Body of pancreas (tissue), 4 donors: ENCODE measurements at places on chromosomes 1 and 21.

- no peak for DNase-seq
Observed at GRCh38 chr1:28428990-28429520, 59.5 kb downstream of the PHACTR4 start.

DNA sequence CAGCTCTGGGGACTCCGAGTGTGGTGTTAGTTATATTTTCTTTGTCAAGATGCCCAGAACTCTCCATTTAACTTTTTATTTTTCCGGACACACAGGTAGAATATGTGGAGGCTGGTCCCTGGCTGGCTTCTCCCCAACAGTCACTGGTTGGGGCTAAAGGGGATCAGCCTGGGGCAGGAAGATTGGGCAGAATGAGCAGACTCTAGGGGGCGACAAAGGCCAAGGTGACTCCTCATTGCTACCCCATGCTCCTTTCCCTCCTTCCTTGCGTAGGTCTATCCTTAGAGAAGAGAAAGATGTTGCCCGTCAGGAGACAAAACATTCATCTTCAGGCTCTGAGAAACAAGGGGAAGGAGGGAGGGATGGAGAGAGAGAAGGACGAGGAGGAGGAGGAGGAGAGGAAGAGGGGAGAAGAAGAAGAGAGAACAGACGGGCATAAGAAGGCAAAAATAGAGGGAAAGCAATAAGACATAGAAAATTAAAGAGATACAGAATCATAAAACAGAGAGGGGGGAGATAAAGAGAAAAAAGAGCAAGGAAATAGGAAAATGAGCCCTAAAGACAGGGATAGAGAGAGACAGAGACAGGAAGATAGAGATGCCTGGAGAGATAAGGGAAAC is 89.9 kb downstream of the FOXD2 start:
- DNase-seq = peak; percentile 65

DNA sequence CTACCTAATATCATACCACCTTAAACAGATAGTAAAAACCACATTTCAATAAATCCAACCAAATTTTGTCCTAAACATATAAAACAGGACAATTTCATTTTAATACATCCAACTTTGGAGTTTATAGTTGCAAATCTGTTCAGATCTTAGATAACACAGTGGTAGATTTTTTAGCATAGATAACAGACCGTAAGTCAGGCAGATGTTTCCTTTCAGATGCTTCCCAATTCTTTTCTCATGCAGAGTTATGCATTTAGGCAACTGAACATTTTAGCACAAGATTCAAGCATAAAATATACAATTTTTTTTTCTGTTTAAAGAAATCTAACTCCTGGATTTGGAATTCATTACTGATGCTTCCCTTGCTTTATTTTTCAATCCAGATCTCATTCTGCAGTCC is 156.5 kb upstream of the ZNHIT6 start:
- no peak for DNase-seq

- DNase-seq = no peak
Observed at GRCh38 chr1:79005945-79006344, 585 bp downstream of the ADGRL4 start.

DNA sequence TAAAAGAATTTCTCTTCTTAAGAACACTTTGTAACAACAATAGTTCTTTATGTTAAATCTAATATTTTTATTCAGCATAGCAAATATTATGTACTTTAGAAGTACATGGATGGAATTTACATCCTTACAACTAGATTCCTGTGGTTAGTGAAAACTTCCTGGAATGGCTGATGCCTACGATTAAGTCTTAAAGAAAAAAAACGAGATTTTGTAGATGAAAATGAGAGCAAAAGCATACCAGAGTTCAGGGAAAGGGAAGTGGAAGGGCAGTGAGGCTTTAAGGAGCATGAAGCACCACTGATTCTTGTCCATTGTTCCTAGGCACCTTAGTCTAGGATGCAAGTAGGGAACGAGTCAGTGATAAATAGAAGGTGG is 26.7 kb downstream of the CFH start:
- DNase-seq = no peak

- no peak for DNase-seq
Observed at GRCh38 chr1:248779350-248779749, 23.8 kb upstream of the LYPD8 start.

GRCh38 chr1:9289711-9290485 is 2.8 kb upstream of the SPSB1 start:
- DNase-seq = peak; percentile 61

GRCh38 chr1:96362623-96363022 is 359.0 kb upstream of the PTBP2 start:
- no peak for DNase-seq

- DNase-seq = no peak
Observed at GRCh38 chr1:43251024-43251423, 18.8 kb upstream of the TMEM125 start.

DNA sequence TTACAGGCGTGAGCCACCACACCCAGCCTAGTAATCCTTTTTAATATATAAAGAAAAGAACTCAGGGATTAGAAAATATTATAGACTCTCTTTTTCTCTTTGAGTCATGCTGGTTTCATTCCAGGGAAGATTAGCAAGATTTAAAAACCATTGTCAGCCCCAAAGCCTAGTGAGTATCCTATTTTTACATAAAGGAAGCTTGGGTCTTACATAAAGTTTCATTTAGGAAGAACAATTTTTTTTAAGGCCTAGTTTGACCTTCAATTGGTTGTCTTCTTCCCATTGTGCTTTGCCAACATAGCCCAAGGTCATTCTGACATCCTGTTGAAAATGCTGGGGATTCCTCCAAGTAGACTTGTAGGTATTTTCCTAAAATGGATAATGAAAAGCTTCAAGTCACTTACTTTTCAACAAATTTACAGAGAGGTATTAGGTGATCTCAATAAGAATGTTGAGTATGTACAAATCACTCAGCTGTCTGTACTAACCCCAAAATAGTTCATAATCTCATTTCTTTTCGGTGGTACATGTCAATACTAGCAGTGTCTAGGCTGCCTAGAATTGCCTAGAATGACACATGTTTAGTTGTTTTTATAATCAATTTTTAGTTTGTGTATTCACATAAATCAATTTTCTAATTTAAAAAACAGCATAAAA is 4.3 kb upstream of the KIF14 start:
- no peak for DNase-seq

- DNase-seq = no peak
Observed at GRCh38 chr1:9250411-9251381, 16.1 kb downstream of the H6PD start.

GRCh38 chr21:31879241-31879650 is 6.4 kb downstream of the HUNK start:
- DNase-seq = peak; percentile 60

GRCh38 chr1:12383786-12384185 is 154.0 kb downstream of the VPS13D start:
- no peak for DNase-seq

- no peak for DNase-seq
Observed at GRCh38 chr1:20710469-20711284, 7.1 kb downstream of the KIF17 start.
